ENCODE measurements at places on chromosomes 6 and 20.

DNA sequence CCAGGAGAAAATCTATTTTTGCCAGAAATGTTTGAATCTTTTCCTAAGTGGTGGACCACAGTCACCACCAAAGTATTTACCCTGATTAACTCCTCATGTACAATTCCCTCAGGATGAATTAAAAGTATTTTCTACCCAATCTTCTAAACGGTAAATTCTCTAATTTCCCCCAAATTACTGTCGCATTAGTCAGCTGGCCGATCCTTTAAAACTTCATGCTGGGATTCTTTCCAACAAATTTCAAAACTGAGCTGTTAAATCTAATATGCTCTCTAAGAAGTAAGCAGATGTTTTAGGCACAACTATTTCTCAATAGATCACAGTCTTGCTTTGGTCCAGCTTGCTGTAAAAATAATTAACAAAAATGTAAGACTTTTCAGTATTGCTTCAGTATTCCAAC lies 447.2 kb downstream of the FRK start:
- no peak for DNase-seq

GRCh38 chr6:83873869-83874268 lies 14.4 kb downstream of the CYB5R4 start:
- no peak for DNase-seq

DNA sequence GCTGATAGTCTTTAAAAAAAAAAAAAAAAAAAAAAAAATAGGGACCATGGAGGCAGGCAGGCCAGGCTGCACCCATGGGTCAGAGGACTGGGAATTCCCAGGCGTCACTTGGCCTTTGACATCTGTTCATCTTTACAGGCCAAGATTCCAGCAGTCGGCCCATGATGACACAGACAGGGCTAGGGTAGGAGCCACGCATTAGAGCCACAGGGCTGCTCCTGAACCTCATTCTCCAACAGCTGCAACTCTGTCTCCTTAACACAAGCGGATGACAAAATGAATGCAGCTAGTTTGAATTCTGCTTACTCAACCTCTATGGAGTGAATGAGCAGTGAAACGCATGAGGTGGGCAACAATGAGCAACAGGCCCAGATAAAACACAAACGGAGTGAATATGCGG lies 126.4 kb downstream of the LY86 start:
- DNase-seq, result no peak

DNA sequence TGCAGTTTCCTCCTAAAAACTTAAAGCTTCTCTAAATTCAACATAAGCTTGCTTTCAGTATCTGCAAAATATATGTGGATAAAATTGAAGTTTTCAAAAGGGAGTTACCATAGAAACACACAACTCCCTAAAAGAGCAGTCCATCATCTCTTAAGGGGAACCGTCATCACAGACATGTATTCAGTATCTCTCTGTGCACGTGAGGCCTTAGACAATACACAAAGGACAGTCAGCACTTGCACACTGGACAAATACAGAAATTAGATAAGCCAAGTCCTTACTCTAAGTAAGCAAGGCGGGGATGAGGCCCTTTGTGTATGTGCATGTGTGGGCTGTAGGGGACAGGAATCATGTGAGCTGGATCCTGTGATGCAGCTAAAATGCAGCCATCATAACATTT lies 136.6 kb downstream of the BACH2 start:
- no peak for DNase-seq

DNA sequence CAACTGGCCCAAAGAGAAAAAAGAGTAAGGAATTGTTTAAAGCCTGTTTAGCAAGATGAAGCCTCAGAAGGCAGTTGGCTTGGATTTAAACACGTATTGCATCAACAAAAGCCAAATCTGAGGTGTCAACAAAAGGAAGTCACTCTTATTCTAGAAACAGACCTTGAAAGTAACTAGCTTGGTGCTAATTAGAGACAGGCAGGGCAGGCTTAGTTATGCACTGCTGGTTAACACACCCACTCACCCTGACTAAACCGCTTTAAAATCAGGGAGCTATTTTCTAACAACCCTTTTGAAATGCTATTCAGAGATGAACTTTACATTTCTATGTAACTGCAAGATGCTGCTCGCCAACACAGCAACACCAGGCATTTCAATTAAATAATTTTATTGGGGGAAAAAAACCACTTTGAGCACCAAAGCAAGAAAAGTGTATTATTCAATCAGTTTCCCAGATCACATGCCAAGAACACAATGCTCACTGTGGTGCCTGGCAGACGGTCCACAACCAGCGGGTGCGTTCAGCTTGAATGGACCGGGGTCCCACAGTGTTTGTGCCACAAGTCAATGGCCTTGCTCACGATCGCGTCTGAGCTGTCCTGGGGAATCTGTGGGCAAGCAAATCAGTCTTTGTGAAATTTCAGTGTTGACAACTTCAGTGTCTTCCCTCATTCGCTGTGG lies 23.6 kb downstream of the TBC1D7 start:
- no peak for DNase-seq

GRCh38 chr20:63308218-63308911 lies 15.4 kb downstream of the COL20A1 start:
- DNase-seq, result no peak

DNA sequence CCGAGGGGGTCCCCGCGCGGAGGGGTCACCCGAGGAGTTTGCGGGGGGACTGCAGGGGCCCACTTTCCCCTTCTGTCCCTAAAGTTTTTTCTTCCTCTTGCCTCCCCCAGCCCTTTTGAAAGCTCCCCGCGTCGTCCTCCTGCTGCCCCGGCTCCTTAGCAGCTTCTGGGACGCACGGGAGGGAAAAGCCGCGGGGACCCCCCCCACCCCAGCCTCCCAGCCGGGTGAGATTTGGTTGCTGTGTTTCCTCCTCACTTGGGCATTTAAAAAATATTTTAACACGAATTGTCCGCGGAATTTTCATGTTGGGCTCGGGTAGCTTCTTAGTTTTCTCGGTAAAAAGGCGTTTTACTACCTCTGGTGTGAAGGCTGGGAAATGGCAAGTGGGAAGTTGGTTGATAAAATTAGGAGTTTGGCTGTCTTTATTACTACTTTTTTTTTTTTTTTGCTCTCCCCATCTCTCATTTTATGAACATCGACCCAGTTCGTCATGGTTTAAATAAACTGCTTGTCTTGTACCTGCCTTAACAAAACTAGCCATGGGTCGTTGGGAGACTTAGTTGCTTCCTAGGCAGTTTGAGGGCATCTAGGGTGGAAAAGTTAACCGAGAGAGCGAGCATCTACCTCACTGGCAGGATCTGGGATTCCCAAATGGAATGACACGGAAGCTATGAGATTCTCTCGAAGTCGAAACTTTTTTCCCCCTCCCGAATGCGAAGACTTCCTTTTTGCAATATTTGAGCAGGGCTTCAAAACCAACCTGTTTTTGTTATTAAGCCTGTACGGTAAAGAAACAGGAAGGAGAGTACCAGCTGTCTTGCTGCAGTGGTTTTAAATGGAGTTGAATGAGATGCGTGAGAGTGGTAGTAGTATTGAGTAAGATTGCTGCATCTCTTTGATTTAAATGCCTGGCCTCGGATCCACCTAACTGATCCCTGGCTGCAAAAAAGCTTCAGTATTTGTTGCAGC lies 868 bp downstream of the NCOA3 start:
- no peak for DNase-seq

DNA sequence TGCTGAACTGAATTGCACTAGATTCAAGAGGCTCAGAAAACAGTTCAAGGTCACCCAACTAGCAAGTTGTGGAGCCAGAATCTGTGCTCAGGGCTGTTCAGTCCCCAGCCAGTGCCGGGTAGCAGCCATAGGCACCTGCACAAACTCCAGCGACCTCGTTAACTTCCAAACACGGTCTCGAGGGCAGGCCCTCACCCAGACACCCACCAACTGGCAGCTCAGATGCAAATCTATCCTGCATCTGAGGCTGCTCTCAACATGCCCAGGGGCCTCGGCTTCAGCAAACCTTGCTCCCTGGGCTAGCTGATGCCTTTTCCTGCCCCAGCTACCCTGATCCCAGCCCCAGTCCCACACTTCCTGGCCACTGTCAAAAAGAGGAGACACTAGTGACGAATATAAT lies 3.7 kb downstream of the JPH2 start:
- DNase-seq, result no peak

DNA sequence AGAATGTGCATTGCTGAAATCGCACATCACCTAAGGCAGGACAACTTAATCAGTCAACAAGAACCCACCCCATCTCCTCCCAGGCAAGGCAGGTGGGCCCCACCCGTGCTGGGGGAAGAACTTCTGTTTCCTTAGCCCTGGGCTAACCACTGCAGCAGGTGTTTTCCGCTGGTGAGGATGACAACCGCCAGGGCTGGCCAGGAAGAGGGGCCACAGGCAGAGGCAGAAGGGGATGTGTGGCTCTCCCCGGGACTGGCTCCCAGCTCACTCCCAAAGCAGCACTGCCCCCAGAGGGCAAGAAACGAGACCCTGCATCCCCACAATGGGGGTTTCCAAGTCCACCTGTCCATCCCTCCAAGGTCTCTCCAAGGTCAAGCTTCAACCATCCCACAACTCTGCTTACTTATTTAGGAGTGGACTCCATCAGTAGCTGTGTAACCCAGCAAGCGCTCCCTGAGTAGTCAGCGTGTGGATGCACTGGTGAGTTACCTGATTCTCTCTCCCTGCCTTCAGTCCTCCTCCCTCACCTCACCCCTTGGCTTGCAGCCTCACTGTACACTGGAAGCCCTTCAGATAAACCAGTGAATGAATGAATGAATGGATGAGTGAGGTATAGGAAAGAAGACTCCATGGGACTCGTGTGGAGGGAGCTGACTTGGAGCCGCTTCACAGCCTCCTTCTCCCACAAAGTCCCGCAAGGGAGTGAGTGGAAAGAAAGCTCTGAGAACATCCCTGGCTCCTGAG lies 168.2 kb upstream of the CST7 start:
- DNase-seq, result no peak

- DNase-seq, result no peak
These were observed 104.5 kb upstream of the ADGRF1 start for GRCh38 chr6:47146431-47147174.

GRCh38 chr6:37532122-37532521 lies 32.4 kb upstream of the CCDC167 start:
- no peak for DNase-seq

DNA sequence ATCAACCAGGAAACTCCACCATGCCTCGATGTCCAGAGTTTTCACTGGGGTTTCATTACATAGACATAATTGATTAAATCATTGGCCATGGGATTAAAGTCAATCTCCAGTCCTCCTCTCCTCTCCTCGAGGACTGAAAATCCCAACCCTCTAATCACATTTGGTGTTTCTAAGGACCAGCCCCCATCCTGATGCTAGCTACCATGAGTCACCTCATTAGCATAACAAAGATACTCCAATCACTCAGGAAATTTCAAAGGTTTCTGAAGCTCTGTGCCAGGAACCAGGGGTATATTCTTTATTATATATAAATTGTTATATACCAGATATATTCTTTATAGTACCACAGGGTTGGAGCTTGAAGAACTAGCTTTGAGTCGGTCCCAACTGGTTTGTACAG lies 212.9 kb upstream of the PRND start:
- no peak for DNase-seq

- DNase-seq, result no peak
These were observed 735.7 kb upstream of the HS3ST5 start for GRCh38 chr6:115078555-115078954.

- peak; percentile 64 for DNase-seq
These were observed 108.7 kb downstream of the NCOA3 start for GRCh38 chr20:47610247-47610944.

DNA sequence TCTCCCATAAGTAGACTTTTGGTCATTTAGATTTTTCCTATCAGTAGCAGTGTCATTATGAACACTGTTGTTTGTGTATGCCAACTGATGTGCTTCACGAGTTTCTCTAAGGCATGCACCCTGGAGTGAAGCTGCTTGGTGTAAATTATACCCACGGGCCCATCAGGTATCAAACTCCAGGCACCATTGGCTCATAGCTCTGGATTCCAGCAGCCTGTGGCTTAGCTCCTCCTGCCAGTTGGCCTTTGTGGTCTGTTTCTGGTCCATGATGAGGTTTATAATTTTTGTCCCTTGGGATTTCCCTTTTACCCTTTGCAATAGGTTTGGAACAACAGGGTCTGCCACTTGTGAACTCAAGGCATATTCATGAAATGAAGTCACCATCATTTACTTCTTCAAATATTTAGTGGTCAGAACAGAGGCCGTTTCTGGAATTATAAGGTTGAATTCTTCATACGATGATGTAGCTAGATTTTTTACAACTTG lies 350.5 kb downstream of the PRL start:
- no peak for DNase-seq

DNA sequence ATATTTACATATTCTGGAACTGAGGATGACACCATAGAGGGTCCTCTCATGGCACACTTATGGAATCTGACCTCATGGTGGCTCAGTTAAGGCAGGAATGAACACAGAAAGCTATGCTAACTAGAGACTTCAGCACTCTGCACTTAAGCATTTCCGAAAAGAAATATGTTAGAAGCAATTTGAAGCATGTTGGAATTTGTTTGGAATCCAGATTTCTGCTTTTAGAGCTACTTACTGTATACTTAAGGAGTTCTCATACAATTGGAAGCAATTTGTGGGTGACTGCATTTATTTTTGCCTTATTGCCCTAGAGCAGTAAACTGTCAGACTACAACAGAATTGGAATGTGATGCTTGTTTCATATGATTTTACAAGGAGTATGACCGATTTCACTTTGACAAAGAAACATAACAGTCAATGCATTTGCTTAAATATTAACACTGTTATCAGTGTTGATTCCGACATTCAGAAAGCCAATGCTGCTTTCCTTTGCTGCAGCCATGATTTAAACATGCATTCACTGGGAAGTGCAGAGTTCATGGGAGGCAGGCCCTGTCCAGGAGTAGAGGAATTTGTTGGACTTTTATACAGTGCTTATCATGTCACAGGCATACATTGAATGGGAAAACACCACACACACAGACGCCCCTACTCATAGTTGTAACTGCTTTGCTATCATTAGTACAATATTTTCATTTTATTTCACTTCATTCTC lies 244.4 kb downstream of the SAMD5 start:
- no peak for DNase-seq

DNA sequence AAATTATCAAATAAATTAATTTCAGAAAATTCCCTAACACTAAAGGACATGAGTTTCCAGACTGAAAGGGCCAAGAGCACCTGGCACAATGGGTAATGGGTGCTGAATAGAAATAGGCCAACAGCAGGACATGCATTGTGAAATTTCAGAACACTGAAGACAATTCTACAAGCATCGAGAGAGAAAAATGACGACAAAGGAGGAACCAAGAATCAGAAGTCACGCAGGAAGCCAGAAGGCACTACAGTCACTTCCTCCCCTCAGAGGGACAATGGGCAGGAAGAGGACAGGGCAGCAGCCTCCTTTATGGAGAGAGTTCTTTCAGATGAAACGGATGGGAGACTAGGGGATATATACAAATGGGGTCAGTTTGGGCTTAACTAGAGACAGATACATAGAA lies 29.6 kb downstream of the PCNA start:
- DNase-seq, result no peak

DNA sequence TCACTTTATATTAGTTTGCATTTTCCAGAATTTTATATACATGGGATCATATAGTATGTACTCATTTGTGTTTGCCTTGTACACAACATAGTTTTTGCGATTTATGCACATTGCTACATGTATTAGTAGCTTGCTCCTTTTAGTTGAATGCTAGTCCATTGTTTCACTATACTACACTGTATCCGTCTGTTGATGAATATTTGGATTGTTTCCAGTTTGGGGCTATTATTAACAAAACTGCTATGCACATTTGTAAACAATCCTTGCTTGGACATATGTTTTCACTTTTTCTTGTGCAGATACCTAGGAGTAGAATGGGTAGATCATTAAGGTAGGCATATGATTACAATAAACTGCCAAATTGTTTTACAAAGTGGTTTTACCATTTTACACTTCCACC lies 3.9 kb upstream of the LRRC1 start:
- DNase-seq, result no peak

- DNase-seq, result peak; percentile 6
These were observed 114.5 kb upstream of the SLC22A16 start for GRCh38 chr6:110590821-110591351.

- no peak for DNase-seq
These were observed 105.8 kb downstream of the QRSL1 start for GRCh38 chr6:106735136-106735633.

Measured in activated CD4-positive, alpha-beta T cell treated with anti-CD3 and anti-CD28 coated beads for 24 hours (primary cell).